ENCODE measurements at places on chromosomes 2 and 18. TPM values are rescaled to one million over a fixed set of nuclear protein-coding genes. Genes with fewer than 3 reads are reported as not detected.

Gene ITPRIPL1
- 2.7 TPM for total RNA-seq

Gene NEURL3
- total RNA-seq: not detected

Gene ALPP
- total RNA-seq: not detected

Gene UNC50
- 35.3 TPM for total RNA-seq

Gene GTF2A1L
- total RNA-seq: not detected

Gene NLRC4
- total RNA-seq: 0.98 TPM

Measured in activated B cell treated with CpG ODN at 0.5 μM for 24 hours (primary cell).